ENCODE measurements at places on chromosomes 6 and 20.
A peak's percentile ranks its signal among the peaks of the same experiment; 100 is the strongest.

GRCh38 chr6:110617057-110617456, 140.6 kb upstream of the SLC22A16 start:
- DNase-seq, result no peak

- no peak for DNase-seq
Observed at GRCh38 chr6:48067886-48068277, 43.1 kb downstream of the PTCHD4 start.

- DNase-seq, result no peak
Observed at GRCh38 chr6:131558922-131559321, 14.1 kb upstream of the ARG1 start.

GRCh38 chr20:63977739-63978276, 1.6 kb downstream of the SAMD10 start:
- DNase-seq, result peak; percentile 89

GRCh38 chr20:19710336-19711120, 47.5 kb upstream of the RIN2 start:
- DNase-seq, result no peak

DNA sequence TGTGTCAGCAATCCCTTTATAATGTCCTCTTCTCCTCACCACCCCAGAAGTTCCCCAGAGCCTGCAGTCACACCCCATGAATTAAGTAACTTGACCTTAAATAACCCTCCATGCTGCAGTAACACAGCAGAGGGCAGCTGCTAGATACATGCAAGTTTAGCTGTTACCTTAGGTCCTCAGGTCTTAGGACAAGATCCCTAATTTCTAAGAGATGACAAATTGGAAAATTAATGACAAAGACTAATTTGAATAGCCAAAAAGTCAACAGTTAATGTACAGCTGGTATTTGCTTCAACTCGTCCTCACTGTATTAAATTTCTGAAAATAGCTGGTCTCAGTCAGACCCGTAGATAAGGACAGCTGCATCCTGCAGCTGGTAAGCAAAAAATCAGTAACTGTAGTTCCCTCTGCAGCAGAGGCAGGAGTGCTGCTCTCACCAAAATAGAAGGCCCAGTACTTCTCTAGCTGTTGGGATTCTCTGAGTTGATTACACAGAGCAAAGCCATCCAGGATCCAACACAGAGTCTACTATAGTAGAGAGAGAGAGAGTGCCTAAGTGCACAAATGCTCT, 62.4 kb downstream of the TNFRSF21 start:
- DNase-seq, result no peak

- DNase-seq, result peak; percentile 28
Observed at GRCh38 chr6:36949636-36950035, 4.9 kb upstream of the PI16 start.

GRCh38 chr20:31452575-31452974, 12.1 kb downstream of the DEFB123 start:
- DNase-seq, result no peak

DNA sequence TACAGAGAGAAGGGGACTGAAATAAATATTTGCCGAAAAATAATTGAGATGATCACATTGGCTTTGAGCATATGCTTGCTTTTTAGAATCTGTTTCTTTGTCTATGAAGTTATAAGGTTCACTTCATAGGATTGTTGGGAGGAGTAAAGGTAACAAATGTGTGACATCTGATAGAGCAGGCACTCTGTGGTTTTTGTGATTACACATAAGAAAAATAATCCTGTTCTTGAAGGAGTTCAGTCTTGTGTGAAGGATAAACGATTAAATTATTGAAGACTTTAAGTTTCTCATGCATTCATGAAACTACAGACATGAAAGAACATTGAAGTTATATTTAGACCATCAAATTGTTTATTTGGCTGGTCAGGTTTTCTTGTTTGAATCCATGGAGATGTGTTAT, 45.0 kb downstream of the QKI start:
- peak; percentile 35 for DNase-seq

DNA sequence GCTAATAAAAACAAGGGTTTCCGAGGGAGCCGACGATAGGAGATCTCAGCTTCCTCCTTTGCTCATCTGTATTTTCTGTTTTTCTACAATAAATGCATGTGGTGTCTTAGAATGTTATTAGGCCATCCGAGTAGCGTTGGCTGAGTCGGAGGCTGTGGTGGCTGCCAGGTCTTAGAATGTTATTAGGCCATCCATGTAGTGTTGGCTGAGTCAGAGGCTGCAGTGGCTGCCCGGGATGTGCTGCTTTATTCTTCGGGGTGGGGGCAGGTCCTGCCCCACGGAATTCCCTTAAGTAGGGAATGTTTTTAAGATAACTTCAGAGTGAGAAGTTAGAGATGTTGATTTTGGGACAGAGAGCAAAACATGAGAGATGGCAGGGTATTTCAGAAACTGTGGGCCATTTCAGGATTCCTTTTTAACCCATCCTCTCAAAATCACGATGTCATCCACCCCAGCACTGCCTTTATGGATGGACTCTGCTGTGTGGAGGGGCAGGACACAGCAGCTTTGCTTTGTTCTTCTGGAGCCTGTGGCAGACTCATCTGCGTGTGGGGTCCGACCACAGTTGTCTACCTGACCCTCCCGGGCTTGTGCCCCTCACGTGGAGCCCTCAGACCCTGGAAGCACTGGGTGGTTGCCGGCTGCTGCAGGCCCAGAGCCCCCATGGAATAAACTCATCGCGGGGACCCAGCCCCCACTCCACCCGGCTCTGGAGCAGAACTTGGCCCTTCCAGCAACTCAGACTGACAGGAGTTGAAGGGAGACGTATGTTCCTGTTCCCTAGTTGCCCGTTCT, 20.4 kb downstream of the OSBPL2 start:
- peak; percentile 42 for DNase-seq

- DNase-seq, result no peak
Observed at GRCh38 chr6:41690541-41691330, 44.7 kb downstream of the TFEB start.

DNA sequence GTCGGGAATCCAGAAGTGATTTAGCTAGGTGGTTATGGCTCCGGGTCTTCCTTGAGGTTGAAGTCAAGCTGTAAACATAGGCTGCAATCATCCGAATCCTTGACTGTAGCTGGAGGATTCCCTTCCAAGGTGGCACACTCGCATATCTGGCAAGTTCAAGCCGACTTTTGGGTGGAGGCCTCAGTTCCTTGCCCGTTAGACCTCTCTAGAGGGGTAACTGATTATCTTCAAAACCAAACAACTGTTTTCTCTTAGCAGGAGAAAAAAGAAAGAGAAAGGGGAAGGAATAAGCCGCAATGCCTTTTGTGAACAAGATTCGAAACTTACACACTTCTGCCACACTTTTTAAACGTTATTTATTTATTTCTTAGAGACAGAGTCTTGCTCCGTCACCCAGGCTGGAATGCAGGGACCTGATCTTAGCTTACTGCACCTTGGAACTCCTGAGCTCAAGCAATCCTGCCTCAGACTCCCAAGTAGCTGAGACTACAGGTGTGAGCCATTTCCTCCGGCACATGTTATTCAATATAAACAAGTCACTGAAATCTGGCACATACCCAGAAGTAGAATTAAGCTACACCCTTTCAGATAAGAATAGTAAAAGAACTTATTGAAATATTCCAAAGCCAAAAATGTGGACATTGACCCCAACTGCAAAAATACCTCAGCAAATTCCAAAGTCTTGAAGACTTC, 76.3 kb downstream of the HFE start:
- no peak for DNase-seq

- no peak for DNase-seq
Observed at GRCh38 chr6:62479697-62480220, 193.7 kb upstream of the KHDRBS2 start.

Measured in RCC 7860 (cell line).